NCI-H1436 treated with DMSO at 0.1 percent for 48 hours (cell line): ENCODE measurements at places on chromosomes 12 and 14.

DNA sequence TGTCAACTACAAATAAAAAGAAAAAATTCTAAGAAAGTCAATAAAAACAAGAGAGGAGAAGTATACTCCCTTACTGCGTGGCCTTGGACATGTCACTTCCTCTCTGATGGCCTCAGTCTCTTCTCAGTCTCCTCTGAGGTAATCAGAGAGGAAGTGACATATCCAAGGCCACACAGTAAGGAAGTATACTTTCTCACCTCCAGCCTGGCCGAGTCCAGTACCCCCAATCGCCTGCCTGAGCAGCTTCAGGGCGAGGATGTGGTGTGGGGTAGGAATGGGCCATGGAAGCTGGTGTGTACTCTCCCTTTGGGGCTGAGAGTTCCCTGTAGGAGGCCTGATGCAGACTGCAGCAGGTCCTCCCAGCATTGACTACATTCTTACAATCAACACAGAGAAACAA lies 15.8 kb downstream of the VDR start:
- no peak for DNase-seq

GRCh38 chr14:22118899-22119477 lies 445.4 kb upstream of the OR4E1 start:
- no peak for DNase-seq

GRCh38 chr12:57842342-57843294 lies 3.9 kb downstream of the CTDSP2 start:
- DNase-seq = no peak

- DNase-seq = no peak
Observed at GRCh38 chr12:57367121-57367520, 63.7 kb downstream of the R3HDM2 start.

DNA sequence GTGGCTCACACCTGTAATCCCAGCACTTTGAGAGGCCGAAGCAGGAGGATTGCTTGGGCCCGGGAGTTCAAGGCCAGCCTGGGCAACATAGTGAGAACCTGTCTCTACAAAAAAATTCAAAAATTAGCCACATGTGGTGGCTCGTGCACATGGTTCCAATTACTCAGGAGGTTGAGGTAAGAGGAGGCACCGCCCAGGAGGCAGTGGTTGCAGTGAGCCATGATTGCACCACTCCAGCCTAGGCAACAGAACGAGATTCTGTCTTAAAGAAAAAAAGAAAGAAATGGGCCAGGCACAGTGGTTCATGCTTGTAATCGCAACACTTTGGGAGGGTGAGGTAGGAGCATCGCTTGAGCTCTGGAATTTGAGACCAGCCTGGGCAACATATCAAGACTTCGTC lies 33.5 kb downstream of the MAP1LC3B2 start:
- no peak for DNase-seq

DNA sequence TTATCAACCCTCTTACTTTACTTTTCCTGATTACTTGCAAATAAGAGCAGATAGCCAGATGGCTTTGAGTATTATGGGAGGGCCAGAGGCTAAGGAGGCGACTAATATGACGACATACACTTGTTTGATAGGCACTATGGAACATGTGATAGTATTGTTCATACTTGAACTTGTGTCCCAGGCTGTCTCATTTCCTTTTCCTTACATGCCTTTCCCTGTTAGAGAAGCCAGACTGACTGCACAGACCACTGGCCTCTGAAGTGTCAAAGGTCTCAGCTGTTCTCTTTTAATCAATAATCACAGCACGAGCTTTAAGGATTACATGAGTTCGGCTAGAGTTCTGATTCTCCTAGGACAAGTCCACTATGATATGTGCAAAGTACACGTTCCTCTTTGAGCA lies 326.0 kb downstream of the PRKD1 start:
- no peak for DNase-seq

DNA sequence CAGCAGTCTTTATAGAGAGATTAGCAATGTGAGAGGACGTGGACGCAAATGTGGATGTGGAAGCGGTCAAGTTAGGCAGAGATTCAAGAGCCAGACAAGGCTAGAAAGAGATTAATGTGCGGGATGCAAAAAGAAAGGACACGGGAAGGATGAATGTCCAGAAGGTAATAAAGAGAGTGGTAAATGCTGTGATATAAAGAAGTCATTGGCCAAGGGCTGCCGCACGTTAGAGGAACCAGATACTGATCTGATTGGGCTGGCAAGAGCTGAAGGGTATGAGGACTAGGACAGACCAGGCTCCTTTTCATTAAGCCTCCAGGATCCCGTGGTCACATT lies 59.5 kb downstream of the DHRS2 start:
- DNase-seq = no peak

DNA sequence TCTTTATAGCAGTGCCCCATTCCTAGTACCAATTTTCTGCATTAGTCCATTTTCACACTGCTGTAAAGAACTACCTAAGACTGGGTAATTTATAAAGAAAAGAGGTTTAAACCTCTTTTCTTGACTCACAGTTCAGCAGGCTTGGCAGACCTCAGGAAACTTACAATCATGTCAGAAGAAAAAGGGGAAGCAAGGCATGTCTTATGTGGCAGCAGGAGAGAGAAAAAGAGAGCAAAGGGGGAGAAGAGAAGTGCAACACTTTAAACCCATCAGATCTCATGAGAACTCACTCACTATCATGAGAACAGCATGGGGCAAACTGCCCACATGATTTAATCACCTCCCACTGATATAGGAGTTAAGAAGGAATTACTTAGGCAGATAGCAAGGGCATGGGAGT lies 101.6 kb upstream of the PLEKHG7 start:
- DNase-seq = no peak

DNA sequence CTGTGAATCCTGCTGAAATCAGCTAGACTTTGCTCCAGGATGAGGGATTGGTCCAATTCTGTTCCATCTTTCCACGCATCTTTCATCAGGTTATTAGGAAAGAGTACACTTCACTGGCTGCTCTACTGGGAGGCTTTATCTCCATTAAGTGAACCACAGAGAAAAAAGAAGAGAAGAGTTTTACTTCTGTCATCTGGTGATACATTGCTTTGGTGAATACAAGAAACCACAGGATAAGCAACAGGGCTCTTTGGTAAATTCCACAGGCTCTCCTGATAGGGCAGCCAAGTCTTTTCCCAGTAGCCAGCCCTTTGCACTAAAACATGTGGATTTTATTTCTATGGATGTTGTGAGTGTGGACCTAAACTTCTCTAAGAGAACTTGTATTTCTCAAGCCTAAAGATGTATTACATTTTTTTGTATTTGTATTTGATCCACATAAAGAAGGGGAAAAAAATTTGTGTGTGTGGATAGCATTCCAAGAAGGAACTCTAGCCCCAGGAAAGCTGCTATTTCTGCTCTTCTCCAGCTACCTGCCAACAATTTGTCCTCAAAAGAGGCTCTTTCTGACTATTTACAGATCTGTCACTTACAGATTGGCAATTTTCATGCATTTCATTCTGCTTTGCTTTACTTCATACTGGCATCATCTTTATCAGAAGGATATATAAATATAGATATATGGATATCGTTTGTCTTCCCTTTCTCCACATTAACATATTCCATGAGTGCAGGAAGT lies 1117.6 kb upstream of the TMEM132C start:
- no peak for DNase-seq

- DNase-seq = no peak
Observed at GRCh38 chr14:99741227-99741976, 51.8 kb upstream of the EML1 start.

- no peak for DNase-seq
Observed at GRCh38 chr14:44745371-44745770, 216.4 kb downstream of the KLHL28 start.

GRCh38 chr12:84085046-84085445 lies 827.6 kb downstream of the SLC6A15 start:
- no peak for DNase-seq

DNA sequence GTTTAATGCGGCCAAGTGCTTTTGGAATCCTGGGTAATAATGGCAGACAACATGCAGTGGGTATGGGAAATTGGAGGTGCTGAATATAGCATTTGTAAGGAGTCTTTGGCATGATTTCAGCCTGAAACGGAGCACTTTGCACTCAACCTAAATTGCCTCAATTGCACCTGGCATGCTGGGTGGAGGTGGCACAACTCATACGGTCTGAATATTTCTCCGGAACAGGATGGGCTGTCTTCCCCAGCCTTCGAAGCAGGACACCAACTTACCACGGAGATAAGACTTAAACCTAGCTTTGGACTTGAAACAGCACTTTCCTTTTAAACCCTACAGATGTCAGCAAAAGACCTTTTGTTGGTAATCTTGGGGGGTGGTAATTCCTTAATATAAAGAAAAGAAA lies 153.7 kb upstream of the SRRM4 start:
- no peak for DNase-seq

- DNase-seq = no peak
Observed at GRCh38 chr14:79337761-79338160, 873.5 kb downstream of the DIO2 start.

- DNase-seq = no peak
Observed at GRCh38 chr12:14950982-14951746, 10.2 kb downstream of the ARHGDIB start.

DNA sequence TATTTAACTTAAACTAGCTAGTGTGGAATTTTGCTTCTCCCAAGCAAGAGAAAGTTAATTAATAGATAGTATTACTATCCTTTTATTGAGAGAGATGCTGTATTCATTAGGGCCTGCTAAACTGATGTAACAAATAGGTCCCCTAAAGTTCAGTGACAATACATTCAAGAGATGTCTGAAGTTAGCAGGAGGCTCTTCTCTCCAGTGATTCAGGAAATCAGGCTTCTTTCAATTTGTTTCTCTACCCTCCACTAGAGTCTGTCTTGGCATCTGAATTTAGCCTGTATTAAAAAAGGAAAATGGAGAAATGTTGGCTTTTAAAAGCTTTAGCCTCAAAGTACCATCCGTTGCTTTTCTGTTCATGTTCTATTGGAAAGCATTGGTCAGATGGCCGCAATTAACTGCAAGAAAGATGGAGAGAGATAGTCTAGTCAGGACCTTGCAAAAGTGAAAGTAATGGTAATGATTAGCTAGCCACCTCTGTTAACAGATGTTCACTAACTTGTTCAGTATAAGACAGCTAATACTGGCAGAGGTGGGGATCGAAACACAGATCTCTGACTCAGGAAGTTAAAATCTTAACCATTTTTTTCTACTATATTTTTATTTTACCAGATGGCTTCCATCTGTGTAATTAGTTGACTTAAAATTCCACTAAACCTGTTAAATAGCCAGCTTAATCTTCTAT lies 786.8 kb downstream of the TMTC2 start:
- DNase-seq = no peak

DNA sequence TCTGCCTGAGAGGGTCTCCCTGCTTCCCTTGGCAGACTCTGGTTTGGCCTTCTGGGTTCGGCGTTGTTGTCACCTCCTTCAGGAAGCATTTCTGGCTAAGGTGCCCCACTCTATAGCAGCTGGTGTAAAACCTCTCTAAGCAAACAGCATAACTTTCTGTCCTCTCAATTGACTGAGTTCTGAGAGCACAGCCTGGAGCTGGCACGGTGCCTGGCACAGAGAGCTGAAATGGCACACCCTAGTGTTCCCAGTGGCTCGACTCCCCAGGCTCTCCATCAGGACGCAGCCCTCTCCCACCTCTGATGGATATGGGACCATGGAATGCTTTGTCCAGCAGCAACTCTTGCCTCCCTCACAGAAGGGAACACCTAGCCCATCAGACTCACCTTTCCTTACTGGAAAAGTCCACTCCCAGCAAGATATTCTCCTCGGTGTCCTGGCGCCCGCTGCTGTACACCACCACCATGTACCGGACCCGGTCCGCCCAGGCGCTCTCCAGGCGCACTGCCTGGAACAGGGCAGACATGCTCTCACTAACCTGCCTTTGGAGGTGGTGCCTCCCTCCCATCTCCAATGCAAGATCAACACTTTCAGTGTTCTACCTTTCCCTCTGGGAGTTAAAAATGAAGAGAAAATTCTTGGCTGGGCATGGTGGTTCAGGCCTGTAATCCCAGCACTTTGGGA lies 40.6 kb downstream of the SSH1 start:
- no peak for DNase-seq

GRCh38 chr14:104937161-104937560 lies 12.5 kb downstream of the PLD4 start:
- DNase-seq = no peak

DNA sequence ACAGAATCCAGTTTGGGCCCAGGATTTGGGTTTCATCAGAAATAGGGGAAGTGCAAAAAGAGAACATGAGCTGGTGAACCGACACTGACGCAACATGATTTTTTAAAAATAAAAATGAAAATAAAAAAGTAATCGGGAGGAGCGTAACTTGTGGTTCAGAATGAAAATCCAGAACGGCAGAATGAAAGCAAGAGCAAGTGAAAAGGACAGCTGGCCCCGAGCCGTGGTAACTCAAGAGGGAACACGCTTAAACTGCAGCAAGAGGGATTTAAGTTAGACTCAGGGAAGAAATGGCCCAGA lies 1.6 kb downstream of the SLC6A12 start:
- no peak for DNase-seq

- no peak for DNase-seq
Observed at GRCh38 chr12:97751704-97752103, 289.1 kb downstream of the RMST start.

DNA sequence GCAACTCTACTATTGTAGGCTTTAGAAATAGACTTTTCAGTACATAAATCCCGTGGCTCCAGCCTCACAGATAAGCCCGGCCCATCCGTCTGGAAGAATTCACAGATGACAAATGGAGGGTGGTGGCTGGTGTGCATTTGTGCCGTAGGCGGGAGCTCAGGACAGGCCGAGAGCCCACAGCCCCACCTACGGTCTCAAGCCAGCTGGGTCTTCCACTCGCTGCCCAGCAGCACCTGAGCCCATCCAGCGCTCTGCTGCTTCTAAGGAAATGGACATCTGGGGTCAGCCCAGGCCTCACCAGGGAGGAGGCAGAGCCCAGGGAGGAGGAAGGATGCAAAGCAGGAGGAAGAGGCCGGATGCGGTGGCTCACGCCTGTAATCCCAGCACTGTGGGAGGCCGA lies 72.8 kb downstream of the KIF26A start:
- no peak for DNase-seq

GRCh38 chr12:127655691-127656090 lies 611.3 kb upstream of the TMEM132C start:
- no peak for DNase-seq

GRCh38 chr14:54704768-54705167 lies 137.8 kb downstream of the SAMD4A start:
- DNase-seq = no peak

DNA sequence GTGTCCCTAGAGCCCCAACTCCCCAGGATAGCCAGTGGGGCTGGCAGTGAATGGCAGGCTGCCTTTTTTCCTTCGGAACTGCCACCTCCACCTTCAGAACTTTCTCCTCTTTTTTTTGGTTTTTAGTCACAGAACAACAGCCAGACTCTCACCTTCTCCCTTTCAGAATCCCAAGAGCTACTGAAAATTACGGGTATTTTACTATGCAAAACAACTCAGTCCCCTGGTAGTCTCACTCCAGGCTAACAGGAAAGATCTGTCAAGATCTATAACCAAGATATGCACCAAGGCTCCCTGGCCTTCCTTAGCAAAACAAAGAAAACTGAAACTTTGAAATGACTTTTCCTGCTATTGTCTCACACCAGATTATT lies 12.5 kb downstream of the PLEKHG6 start:
- no peak for DNase-seq

GRCh38 chr14:90758959-90759358 lies 57.3 kb downstream of the TTC7B start:
- no peak for DNase-seq

GRCh38 chr14:79829405-79830166 lies 381.7 kb downstream of the DIO2 start:
- DNase-seq = no peak
